ENCODE measurements at places on chromosomes 7 and 10. TPM values are rescaled to one million over a fixed set of nuclear protein-coding genes. Genes with fewer than 3 reads are reported as not detected.

Gene ELOVL3
- total RNA-seq, result not detected

Gene MCM10
- 7.0 TPM for total RNA-seq

GRCh38 chr7:157136372-157136771 is 2.4 kb upstream of the UBE3C start:
- DNase-seq, result peak; percentile 61

DNA sequence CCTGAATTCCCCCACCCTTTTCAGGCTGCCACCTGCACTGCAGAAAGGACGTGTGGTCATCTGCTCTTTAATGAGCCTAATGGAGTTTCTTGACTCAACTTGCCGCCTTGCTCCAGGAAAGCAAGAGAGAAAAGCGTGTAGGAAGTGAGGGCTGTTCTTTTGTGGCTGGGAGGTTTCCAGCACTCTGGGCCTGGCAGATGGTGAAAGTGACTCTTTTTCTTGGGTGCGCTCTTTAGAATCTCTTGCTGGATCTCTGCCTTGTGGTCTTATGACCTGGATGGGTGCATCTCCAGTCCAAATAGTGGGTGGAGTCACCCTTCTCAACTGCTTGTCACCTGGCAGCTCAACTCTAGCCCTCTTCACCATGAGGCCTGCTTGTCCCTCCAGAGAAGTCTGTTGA is 244.0 kb downstream of the SORCS1 start:
- no peak for DNase-seq

DNA sequence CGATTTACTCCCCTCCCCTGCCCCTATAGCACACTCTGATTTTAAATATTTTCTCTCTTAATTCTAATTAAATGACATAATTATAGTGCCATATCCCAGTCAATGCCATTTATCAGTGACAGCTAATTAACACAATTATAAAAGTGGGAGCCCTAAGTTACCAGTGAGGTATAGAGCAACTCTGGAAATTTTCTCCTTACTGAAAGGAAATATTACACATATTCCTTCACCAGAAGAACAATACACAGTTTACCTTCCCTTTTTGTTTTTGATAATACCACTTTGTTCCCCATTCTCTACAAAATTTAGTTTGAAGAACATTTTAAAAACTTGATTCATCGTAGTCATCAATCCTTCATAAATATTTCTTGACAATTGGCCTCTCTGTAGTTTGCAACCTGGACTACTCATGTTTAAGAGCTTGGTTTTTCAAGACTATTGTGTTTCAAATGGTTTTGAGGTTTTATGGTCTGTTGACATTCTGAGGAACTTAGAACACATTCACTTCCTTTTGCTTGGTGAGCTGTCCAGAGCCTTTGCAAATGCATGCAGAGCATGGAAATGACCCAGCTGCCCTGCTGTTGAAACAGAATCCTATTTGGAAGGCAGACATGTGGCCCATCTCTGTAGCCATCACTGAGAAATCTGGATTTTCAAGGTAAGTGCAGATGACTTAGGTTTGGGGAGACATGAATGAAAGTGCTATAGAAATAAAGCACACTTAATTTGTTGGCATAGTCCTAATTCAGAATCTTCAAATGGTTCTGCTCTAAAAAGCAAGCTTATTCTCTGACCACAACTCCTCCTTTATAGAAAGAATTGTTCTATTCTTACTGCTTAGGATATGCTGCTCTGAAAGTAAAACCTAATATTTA is at the start of gene GPR141:
TSS of gene GPR141 (plus strand) at position 521 of the 875 bp plus-strand sequence. CDS start 56,628 bp downstream, outside the sequence.
- peak; percentile 72 for DNase-seq

GRCh38 chr7:75814407-75814947 is 871 bp upstream of the CCL24 start:
- DNase-seq, result no peak

All from Karpas-422 (cell line).